ENCODE measurements at places on chromosomes 13 and 19. TPM values are rescaled to one million over a fixed set of nuclear protein-coding genes. Genes with fewer than 3 reads are reported as not detected.

The TNFAIP8L1 gene
- 0.99 TPM for polyA plus RNA-seq

The NPAS1 gene
- 0.38 TPM for polyA plus RNA-seq

The HCST gene
- polyA plus RNA-seq, result not detected

The UQCR11 gene
- 237 TPM for polyA plus RNA-seq

Data from neural cell (in vitro differentiated cells).